ENCODE measurements at places on chromosomes 1 and 21.

- DNase-seq = peak; percentile 40
Observed at GRCh38 chr1:232868793-232869491, 63.7 kb downstream of the MAP10 start.

- DNase-seq = no peak
Observed at GRCh38 chr1:234970401-234970730, 158.3 kb downstream of the TOMM20 start.

DNA sequence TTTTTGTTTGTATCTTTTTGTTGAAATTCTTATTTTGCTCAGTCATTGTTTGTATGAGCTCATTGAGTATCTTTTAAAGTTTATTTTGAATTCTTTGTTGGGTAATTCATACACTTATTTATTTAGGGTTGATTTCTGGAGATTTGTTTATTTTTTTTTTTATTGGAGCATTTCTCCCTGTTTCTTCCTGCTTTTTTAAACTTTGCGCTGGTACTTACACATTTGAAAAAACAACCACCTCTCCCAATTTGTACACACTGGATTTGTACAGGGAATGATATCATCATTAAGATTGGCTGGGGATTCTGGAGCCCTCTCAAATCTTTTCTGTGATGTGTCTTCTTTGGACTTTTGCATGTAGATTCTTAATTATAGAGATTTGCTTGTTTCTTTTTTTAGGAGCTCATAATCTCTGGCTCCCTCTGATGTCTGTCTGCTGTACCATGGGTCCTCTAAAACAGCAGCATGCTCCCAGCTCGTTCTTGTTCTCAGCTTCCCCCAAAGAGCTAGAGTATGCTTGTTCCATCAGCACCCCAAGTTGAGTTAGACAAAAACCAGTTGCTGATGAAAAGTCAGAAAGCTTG lies 310.7 kb downstream of the DUSP10 start:
- peak; percentile 6 for DNase-seq

DNA sequence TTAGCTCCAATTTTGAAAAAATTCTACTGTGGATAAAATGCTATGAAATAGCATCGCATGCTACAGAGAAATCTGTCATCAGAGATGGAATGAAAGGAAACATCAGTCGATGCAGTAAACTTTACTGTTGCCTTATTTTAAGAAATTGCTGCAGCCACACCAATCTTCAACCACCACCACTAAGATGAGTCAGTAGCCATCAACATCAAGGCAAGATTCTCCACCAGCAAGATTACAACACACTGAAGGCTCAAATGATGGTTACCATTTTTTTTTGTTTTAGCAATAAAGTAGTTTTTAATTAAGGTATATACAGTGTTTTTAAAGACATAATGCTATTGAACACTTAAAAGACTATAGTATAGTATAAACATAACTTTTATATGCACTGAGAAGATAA lies 95.6 kb upstream of the JUN start:
- no peak for DNase-seq

All from NCI-H2081 (cell line).